C1 segment of cervical spinal cord (tissue), 14 donors: ENCODE measurements at places on chromosomes 2 and 18.

DNA sequence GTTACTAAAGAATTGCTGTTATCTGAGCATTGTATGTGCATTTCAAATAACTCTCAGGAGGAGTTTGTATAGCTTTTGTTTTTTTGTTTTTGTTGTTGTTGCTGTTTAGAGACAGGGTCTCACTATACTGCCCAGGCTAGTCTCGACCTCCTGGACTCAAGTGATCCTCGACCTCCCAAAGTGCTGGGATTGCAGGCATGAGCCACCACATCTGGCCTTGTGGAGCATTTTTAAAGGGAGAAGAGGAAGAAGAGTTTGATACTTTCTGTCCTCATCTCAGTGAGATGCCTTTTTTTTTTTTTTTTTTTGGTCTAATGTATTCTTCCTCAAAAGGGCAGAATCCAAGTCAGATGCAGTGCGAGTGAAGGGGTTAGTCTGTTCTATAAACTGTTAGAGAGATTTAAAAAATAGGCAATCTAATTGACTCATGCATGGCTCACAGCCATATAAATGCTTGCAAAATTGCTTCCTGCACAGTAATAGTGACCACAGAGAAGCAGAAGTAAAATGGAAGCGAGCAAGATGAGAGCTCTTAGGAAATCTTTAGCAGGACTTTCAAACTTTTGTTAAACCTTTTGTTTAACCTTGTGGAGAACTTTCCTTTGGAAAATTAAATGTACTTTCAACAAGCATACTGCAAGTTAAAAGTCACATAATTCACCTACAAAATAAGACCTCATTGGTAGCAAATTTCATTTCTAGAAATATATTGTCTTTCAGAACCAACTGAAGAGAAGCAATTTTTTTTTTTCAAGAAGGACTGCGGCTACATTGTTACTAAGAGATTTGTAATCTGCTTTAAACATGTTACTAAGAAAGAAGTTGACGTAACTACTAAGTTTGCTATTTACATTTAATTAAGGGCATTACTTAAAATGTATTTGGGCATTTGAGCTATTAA, 52.3 kb upstream of the ROCK1 start:
- no peak for DNase-seq

- no peak for DNase-seq
Observed at GRCh38 chr2:74882299-74882687, 48.4 kb downstream of the HK2 start.

DNA sequence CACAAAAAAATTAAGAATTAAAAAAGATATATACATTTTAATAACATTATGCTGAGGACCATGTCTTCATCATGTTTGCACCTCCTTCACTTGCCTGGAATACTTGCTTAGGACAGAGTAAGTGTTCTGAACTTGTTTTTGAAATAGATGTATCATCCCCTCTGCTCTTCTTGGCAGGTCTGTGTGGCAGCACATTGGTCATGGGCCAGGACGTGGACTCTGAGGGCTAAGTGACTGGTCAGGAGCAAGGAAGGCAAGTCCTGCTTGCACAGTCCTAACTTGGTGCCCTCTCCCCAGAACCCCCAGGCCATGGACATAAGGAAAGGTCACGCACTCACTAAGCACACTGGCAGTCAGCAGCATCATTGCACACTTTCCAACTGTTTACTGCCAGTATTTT, 95.8 kb downstream of the PTPRM start:
- DNase-seq = no peak

DNA sequence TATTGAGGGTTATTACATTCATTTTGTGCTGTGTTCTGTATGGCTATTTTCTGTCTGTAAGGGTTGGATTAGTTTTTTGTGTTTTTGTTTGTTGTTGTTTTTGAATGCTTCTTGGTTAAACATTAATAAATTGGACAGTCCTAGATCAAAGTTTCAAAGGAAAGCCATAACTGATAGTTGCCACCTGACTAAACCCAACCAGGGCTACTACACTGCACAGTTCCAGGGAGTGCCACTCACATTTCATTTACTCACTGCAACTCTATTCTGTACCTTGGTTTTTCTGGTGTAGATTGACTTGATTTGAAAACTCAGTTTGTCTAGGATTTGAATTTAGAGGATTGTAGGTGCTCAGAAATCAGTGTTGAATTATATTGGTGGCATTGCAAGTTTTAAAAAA, 6.4 kb downstream of the MYL12B start:
- no peak for DNase-seq
